ENCODE measurements at places on chromosomes 1 and 21. TPM values are rescaled to one million over a fixed set of nuclear protein-coding genes. Genes with fewer than 3 reads are reported as not detected.

- no peak for DNase-seq
These were observed 50.4 kb downstream of the SNRPE start for GRCh38 chr1:203911806-203912205.

Gene ERICH3
- total RNA-seq = not detected

Gene RSBN1
- 12.8 TPM for total RNA-seq

DNA sequence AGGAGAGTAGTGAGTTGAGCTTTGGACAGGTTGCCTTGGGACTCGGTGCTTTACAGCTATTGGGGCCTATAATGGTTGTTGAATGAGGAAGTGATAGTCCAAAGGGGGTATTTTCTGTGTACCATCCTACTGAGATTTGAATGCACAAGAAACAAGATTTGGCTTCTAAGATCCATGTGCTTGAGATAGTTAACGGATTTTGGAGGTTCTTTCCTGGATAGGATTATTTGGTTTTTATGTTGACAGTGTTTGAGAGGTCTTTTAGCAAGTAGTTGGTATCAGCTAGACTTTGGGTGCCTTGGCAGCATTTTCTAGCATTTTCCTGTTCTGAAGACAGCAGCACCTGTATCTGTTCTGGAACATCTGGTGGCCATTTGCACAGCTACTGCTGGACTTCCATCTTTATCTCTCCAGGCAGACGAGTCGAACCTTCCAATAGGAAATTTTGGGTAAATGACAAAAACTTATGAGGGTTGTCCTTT, 3.6 kb upstream of the SCAF4 start:
- DNase-seq = no peak

Gene ASPM
- total RNA-seq = 27.8 TPM

DNA sequence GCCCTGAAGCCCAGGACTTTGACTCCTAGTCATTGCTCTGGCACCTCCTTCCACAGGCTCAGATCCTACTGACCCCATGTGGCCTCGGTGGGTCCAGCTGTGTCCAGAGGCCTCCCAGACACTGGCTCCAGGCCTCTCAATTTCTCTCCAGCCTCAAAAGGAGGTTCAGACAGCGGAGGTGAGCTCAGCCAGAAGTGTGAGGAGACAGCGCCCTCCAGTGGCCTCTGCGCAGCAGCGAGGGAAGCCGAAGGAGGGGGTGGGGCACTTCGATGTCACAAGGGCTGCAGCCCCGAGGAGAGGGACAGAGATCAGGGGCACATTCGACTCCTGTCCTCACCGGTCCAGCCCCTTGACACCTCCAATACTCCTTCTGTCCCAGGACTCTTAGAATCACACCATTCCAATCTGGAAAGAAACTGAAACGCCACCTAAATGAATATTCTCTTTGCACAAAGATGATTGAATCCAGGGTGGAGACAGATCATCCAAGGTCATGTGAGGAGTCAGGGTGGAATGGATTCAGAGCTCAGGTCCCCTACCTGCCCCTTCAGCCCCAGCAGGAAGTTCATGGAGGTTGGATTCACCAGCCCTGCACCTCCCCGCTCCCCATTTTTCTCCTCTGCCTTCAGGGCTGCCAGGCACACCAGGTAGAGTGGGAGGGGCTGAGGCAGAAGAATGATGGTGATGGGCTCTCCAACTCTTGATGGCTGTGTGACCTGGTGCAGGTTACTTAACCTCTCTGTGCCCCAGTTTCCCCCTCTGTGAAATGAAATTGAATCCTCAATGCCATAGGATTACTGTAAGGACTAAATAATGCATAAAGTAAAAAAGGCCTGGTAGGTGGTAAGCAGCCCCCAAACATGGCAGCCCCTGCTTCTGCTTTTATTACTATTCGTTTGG, 34.8 kb upstream of the ZBTB40 start:
- peak; percentile 60 for DNase-seq

DNA sequence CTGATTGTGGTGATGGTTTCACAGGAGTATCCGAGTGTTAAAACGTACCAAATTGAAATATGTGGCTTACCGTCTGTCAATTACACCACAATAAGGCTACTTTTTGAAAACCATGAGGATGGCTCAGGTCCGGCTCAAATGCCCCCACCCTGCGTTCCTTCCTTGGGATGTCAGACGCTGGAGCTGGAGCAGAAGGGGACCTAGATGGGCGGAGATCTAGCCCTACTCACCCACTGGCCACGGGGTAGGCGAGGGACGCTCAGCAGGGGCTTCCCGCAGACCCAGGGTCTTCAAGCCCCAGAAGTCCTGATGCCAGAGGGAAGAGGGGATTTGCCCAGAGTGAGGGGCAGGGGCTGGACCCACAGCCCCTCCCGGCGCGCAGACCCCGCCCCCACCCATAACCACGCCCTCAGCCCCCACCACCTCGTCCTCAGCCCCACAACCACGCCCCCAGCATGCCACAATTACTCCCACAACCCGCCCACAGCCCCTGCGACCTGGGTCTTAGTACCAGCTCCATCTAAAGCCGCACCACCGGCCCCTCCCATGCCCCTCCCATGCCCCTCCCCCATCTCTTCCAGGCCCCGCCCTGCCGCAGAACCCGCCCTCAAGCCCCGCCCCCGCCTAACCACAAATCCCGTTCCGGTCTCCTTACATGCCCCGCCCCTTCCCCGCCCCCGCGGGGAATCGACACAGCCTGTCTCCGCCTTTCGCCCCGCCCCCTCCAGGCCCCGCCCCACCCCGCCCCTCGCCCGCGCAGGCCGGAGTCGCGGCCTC, at the start of gene LRRC3:
Gene LRRC3 (plus strand): TSS at position 764 of the 777 bp plus-strand sequence. CDS start 1,135 bp downstream, outside the sequence.
- DNase-seq = peak; percentile 30

DNA sequence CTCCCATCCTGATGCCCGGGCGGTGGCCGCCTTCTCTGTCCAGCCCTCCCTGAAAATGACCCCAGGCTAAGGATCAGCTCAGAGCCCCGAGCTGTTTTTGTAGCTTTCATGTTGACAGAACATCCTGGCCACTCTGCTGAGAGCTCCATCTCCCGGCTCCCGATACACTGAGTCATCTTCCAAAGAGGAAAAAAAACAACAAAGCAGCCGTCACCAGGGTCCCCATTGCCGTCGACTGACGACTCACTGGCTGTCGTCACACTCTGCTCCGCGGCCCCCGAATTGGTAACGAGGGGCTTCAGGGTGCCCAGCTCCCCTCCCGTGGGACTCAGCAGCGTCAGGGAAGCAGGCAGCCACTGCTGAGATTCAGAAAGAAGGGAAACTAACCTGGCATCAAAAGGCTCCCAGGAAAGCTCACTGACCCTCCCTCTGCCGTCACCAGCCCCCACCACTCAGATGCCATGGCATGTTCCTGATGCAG, 67.2 kb downstream of the CD46 start:
- DNase-seq = peak; percentile 68

GRCh38 chr1:94527447-94528031, 14.0 kb downstream of the F3 start:
- DNase-seq = peak; percentile 62

Gene ERG
- total RNA-seq = not detected

Gene C1orf87
- not detected for total RNA-seq

- no peak for DNase-seq
These were observed 50.3 kb downstream of the FCER1A start for GRCh38 chr1:159352436-159352835.

- peak; percentile 58 for DNase-seq
These were observed 33.6 kb downstream of the CD58 start for GRCh38 chr1:116537040-116537831.

DNA sequence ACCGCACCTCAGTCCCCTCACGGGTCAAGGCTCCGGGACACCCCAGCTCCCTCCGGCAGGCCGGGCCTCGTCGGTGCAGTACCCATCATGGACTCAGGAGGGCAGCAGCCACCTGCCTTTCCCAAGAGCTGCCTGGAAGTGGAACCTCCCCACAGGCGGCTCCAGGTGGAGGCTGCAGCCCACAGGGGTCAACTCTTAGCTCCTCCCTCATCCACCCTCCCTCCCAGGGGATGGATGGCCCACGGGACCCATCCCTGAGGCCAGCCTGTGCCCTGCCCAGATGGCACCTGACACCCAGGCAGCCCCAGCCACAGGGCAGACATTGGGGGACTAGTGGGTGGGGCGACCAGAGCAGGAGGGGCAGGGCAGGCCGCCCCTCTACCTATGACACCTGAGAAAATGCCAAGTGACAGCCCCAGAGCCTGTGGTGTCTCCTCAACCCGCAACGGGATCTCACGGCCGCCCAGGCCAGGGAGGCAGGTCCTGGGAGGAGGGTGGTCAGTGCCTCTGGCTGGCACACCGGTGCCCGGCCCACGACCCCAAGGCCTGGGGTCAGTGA, 1.2 kb upstream of the ARHGEF16 start:
- peak; percentile 48 for DNase-seq

Gene AXDND1
- not detected for total RNA-seq

- DNase-seq = peak; percentile 41
These were observed at the start of gene RASSF5 for GRCh38 chr1:206507284-206508129. Gene RASSF5, plus strand, starts transcription at chr1:206507531. Its CDS starts 72 bp downstream, at chr1:206507603.

GRCh38 chr1:42364089-42364488, 16.5 kb upstream of the RIMKLA start:
- no peak for DNase-seq

GRCh38 chr1:186812570-186812969, 16.2 kb upstream of the PLA2G4A start:
- DNase-seq = peak; percentile 96

DNA sequence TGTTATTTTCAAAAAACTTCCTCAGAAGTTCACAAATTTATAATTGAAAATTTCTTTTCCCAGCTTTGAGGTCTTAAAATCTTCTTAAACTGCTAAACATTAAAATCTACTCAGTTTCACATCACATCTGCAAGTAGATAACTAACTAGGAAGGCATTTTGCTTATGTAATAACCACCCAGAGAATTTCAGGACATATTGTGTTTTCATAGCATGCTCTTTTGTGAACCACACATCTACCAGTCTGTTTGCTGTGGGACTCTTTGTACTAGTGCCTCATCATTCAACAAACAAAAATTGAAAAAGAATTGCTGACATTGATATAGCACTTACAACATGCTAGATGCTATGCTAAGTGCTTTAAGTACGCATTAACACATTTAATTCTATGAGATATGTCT, 31.6 kb upstream of the C1orf146 start:
- peak; percentile 73 for DNase-seq

DNA sequence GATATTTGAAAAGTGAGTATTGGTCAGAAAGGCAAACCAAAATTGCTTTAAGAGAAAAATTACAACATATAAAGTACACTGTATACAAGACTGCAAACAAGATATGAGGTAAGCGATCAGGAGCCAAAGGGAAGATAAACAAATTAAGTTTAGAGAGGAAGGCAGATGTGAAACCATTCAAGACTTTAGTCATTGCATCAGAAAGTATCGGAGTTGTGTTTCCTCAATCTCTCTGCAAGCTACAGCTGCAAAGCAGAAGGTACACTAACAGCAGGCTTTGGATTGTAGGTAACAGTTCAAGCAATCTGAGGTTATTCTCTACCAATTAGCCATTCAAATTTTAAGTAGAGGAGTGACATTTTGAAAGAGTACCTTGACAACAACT, 21.3 kb upstream of the TLCD4 start:
- peak; percentile 84 for DNase-seq

GRCh38 chr21:37645848-37646247, 270.4 kb downstream of the KCNJ6 start:
- no peak for DNase-seq

GRCh38 chr21:37986751-37987399, 70.6 kb upstream of the KCNJ6 start:
- DNase-seq = no peak

Gene UBE2U
- total RNA-seq = not detected

Gene CSF3R
- not detected for total RNA-seq

DNA sequence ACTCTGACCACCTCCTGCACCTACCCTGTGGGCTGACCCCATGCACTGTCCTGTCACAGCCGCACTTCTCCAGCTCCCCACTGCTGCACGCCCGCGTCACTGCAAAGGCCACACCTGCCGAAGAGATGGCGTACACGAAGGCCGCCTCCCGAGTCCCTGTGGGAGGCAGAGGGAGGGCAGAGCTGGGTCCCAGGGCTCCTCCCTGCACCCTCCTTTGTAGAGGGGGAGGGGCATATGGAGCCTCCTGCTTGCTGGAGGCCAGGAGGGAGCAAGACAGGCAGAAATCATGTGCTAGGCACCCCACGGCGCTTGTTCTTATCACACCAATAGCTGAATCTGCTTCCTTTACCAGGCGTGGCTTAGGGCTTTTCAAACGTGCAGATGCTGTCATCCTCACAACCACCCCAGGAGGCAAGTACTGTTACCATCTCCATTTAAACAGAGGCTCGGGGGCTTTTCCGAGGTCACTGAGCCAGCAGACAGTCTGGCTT, 21.4 kb downstream of the WNT4 start:
- DNase-seq = no peak

GRCh38 chr21:32547018-32547417, 38.3 kb downstream of the TCP10L start:
- DNase-seq = no peak

- DNase-seq = no peak
These were observed 64.6 kb upstream of the EFHD2 start for GRCh38 chr1:15344800-15345704.

Gene MXRA8
- 97.8 TPM for total RNA-seq

GRCh38 chr1:31617916-31618746, 642 bp downstream of the HCRTR1 start:
- peak; percentile 12 for DNase-seq

GRCh38 chr1:185561629-185562028, 172.6 kb upstream of the HMCN1 start:
- DNase-seq = peak; percentile 33

GRCh38 chr21:17539743-17540341, 27.0 kb downstream of the CXADR start:
- no peak for DNase-seq

DNA sequence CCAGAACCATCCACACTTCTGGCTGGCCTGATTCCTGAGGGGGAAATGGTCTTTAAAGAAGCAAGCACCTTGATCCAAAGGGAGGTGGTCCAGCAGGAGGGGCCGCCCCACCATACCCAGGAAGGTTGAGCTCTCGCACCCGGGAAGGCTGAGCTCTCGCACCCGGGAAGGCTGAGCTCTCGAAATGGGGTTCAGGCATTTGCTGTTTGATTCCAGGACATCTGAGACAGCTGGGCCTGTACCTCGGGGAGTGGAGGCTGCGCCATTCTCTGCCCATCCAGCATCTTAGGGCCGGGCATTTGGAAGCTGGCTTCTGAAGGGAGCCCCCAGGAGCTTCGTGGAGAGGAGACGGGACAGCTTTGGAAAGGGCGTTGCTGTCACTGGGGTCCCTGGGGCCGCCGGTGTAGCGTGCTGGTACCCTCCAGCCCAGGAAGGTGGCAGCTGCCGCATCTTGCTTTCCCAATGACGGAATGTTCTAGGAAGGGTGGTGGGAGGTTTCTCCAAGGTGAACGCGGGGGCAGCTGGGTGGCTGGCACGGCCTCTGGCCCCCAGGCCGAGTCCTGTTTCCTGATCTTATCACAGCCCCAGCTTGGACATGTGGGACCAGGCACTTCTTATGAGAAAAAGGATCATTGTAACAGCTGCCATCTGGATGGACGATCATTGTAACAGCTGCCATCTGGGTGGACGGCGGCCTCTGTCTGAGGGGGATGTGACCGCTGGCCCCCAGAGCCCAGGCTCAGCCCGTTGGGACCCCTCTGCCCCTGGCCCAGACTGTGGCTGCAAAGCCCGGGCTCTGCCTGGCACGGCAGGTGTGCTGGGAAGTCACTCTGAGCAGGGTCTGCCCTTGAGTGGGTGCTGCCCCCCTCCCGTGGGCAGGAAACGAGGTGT, 61.6 kb downstream of the COL18A1 start:
- DNase-seq = no peak

- no peak for DNase-seq
These were observed 55.6 kb downstream of the L1TD1 start for GRCh38 chr1:62250126-62250726.

Gene CYP4B1
- total RNA-seq = not detected
